Stimulated activated CD8-positive, alpha-beta memory T cell treated with anti-CD3 and anti-CD28 coated beads, Interleukin-7, amount 100 ng/mL, for 24 hours (primary cell): ENCODE measurements at places on chromosomes 5 and 9.

GRCh38 chr9:90546200-90546599, 96.4 kb downstream of the DIRAS2 start:
- DNase-seq, result no peak

GRCh38 chr9:26650325-26650724, 242.3 kb downstream of the CAAP1 start:
- DNase-seq, result no peak

DNA sequence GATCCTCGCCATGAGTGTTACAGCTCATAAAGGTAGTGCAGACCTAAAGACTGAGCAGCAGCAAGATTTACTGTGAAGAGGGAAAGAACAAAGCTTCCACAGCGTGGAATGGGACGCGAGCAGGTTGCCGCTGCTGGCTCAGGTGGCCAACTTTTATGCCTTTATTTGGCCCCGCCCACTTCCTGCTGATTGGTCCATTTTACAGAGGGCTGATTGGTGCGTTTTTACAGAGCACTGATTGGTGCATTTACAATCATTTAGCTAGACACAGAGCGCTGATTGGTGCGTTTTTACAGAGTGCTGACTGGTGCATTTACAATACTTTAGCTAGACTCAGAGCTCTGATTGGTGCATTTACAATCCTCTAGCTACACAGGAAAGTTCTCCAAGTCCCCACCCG, 13.9 kb downstream of the PLK2 start:
- no peak for DNase-seq

DNA sequence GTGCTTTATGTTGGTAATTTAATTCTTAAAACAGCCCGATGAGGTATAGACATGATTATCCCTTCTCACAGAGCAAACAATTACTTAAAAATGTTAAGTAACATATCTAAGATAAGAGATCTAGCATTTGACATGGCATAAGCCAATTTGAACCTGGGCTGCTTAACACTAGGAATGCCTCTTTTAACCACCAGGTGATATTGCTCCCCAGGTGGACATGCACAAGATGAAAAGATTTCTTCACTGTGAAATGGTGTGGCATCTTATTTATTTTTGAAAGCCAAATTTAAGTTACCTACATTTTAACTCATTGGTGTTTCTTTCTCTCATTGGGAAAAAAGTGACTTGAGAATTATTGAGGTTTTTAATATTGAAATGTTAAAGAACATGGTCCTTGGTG, 15.8 kb upstream of the LRRC70 start:
- DNase-seq, result no peak

- DNase-seq, result no peak
Observed at GRCh38 chr5:42787073-42787472, 24.6 kb downstream of the SELENOP start.

- no peak for DNase-seq
Observed at GRCh38 chr5:39218482-39219402, 621 bp downstream of the FYB1 start.

DNA sequence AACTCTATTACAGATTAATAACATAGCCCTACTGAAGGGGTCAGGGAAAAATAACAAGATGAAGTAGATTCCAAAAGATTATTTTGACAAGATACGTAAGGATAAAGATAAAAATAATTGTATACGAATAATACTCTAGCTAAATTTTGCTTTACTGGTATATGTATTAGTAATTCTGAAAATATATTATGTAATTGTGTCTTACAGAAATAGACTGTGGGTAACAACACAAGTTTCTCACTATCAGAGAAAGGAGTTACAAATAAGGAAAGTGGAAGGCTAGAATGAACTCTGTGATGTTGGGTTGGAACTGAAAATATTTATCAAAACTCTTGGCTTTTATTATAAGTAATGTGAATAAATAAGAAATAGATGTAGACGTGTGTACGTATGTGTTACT, 26.6 kb upstream of the TUSC1 start:
- no peak for DNase-seq
